ENCODE measurements at places on chromosomes 5 and 9. TPM values are rescaled to one million over a fixed set of nuclear protein-coding genes. Genes with fewer than 3 reads are reported as not detected.

- DNase-seq: no peak
Observed at GRCh38 chr5:109907189-109907588, 217.5 kb downstream of the MAN2A1 start.

DNA sequence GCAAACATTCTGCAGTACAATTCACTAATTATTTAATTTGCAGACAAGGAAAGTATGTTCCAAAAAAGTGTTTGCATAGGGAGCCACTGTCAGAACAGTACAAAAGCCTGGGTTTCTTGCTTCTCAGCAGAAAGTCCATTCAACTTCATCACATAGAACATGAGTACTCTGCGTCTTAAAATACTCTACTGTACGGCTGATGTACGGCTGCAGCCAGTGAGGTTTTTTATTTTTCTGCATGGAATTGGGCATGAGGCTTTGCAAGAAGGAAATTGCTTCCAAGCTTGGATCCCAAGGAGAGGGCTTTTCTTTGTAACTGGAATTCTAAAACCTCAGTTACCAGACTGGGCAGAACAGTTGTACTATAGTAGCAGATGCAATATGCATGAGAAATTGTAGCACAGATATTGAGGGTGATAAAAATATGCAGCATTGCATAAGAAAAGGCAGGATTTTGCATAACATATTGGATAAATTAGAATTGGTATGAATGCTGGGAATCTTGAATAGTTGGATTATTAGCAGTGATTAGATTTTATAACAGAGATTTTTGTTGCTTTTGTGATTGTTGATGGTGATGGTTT is 178.1 kb upstream of the CDH9 start:
- DNase-seq: no peak

Gene PCDHA1
- total RNA-seq: not detected

Gene DMGDH
- total RNA-seq: 2.2 TPM

DNA sequence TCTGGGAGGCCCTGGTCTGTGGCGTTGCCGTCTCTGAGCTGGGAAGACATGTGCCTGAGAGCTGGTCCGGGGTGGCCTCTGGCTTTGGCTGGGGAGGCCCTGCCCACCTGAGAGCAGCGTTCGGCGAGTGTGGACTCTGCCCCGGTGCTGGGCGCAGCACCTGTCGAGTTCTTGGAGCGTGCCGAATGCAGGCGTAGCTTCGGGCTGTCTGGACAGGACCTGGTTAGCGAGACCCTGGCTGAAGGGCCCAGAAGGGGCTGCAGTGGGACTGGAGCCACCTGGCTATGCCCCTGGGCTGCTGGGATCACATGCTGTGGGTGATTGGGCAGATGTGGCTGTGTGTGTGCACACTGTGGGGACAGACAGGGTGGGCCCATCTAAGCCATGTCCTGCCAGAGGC is 56.5 kb downstream of the RXRA start:
- DNase-seq: no peak

GRCh38 chr9:16572005-16572734 is 298.3 kb downstream of the BNC2 start:
- DNase-seq: no peak

Gene ZBTB26
- total RNA-seq: 4.7 TPM

DNA sequence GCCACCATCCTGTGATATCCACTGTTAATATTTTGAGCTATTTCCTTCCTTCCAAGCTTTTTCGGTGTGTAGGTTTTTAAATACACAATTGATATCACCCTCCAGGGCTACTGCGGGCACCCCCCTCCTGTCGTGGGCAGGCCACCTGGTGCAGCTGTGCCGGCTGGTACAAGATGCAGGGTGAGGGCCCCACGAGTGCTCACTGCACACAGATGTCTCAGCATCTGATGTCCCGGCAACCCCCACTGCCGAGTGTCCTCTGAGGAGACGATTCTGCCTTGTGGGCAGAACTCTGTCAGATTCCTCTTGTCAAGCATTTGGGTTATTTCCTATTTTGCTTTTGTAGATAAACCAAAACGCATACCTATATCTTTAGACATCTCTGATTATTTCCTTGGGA is 25.1 kb downstream of the CACNA1B start:
- peak; percentile 35 for DNase-seq

- peak; percentile 42 for DNase-seq
Observed at GRCh38 chr9:34958411-34958982, 412 bp downstream of the PHF24 start.

DNA sequence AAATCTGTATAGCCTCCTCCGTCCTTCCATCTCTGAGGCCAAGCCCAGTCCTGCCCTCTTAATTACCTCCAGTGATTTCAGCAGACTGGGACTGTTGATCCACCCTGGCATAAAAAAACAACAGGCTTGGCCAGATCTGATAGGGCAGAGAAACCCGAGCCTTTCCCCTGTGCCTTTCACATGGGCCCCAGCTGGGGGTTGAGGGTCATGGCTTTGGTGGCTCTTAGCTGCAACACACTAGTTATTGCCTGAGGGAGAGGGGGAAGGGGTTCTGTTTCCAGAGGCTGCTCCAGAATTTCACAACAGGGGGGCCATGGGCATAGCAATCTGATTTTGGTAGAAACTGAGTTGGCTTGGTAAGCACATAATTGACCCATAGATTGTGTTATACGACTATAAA is 21.2 kb upstream of the PANK3 start:
- DNase-seq: no peak

Gene IFNA2
- not detected for total RNA-seq
